ENCODE measurements at places on chromosomes 1 and 21.

GRCh38 chr1:236837897-236838296 lies 42.8 kb downstream of the MTR start:
- no peak for DNase-seq

DNA sequence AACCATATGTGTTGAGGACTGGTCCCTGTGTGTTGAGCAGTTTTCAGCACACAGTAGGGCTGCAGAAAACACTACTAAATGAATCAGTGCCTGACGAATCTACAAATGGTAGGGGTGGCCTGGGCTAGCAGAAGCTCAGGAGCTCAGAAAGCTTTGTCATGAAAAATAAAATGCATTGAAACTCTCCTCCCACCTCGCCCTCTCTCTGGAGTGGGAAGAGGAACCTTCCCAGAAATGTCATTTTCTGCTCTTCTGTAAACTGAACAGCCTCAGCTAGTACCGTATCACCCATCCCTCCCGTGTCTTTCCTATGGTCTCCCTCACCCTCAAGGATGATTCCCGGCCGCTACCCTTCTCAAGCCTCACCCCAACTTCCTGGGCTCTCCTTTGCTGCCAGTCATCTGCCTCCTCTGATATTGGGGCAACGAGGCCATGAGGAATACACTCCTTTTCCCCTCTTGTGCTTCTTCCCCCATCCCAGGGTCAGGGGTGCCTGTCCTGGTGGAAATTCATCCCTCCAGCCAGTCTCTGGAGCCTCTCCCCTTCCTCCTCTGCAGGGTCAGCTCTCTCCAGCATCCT lies 734.5 kb downstream of the PTPRU start:
- no peak for DNase-seq

DNA sequence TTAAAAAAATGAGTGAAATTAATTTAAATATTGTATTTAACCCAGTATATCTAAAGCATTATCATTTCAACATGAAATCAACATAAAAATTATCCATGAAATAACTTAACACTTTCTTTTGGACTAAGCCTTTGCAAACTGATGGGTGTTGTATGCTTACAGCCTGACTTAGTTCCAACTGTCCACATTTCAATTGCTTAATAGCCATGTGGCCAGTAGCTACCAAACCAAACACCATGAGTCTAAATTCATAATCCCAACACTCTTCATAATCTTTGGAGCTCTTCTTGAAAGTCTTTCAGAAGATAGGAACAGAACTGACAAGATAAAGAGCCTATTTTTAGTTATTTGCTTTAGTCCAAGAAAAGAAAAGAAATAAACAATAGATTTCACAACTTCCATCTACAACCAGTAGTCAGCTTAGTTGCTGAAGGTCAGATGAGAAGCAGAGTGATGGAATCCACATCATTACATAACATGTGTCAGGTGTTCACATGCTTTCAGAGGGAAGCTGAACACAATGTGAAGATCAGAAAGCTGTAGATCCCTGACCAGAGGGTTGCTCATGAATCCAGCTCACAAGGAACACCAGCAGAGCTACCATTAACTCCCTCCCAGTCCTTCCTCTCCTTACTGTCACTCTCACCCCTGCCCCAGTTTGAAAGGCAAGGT lies 144.0 kb upstream of the ZNF648 start:
- DNase-seq, result no peak

DNA sequence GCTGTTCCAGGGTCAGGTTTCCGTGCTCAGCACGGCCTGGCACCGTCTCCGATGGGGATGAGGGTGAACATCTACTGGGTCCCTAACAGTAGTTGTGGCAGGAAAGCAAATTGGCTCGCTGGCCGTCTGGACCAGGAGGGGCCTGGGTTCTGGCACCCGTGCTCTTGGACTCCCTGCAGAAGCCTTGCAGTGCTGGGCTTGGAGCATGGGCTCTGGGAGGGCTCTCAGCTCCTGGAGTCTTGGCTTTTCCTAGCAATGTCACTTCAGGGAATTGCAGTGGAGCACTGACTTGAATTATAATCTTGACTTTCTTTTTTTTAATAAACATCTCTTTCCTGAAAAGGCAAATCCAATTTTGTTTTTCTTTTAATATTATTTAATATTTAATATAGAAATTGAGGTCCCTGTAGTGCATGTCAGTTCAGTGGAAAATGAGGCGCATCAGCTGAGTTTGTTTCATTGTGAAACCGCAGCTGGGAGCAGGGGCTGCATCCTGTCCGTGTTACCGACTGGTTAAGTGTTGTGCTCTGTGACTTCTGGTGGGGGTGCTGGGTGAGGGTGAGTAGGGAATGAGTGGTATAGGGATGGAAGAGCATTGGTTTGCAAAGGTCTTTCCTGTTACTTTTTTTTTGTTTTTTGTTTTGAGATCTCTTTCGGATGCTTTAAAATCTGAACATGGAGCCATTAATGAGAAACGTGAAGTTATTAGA lies 64.1 kb downstream of the PEX14 start:
- no peak for DNase-seq

DNA sequence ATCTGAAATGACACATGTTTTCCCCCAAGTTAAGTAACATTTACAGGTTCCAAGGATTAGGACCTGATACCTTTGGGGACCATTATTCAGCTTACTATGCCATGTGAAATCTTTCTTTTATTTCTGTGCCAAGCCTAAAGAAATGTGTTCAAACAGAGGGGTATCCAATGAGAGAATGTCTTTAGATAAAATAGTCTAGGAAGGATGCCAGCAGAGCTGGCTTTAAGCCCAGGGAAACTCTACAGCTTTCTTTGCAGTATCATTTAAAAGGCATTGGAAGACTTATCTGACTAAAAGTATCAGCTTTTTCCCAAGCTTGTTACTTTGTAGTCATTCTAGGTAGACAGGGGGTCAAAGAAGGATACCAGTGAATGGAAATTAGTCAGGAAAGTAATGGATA lies 860.4 kb downstream of the PLA2G4A start:
- DNase-seq, result no peak
